Mesothelial cell of epicardium (in vitro differentiated cells): ENCODE measurements at places on chromosomes 5 and 9.

GRCh38 chr9:31065691-31066090 lies 1318.8 kb upstream of the ACO1 start:
- DNase-seq, result no peak

DNA sequence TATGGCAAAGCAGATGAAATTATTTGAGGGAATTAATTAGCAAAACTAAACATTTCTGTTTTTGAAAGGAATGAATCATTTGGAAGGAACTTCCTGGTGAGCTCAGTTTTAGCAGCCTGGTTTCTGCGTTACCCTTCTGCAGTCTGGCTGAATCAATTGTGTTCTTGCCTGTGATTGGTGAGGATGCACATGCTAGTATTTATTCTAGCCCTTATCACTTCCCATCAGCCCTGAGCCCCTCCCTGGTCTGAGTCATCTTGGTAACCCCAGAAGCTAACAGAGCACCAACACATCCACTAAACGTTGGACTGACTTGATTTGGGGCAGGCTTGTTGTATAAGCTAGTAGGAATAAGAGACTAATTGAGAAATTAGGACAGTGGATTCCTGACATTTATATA lies 6.6 kb downstream of the TJP2 start:
- DNase-seq, result no peak

DNA sequence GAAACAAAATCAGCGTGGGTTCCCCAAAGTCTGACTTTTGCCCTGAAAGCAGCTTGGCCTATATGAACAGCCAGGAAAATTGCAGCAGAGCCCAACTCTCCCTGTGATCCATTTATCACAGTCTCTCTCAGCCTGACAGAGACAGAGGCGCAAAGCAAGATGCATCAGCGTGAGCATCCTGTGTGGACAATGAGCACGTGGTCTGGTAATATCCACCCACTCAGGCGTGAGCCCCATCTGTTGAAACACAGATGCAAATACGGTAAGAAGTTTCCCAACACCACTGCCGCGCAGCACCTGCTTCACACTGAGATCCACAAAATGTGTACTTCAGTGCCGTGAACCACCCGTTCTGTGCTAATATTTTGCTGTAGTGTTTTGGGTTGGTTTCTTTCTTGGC lies 114.6 kb downstream of the MRPL36 start:
- no peak for DNase-seq

DNA sequence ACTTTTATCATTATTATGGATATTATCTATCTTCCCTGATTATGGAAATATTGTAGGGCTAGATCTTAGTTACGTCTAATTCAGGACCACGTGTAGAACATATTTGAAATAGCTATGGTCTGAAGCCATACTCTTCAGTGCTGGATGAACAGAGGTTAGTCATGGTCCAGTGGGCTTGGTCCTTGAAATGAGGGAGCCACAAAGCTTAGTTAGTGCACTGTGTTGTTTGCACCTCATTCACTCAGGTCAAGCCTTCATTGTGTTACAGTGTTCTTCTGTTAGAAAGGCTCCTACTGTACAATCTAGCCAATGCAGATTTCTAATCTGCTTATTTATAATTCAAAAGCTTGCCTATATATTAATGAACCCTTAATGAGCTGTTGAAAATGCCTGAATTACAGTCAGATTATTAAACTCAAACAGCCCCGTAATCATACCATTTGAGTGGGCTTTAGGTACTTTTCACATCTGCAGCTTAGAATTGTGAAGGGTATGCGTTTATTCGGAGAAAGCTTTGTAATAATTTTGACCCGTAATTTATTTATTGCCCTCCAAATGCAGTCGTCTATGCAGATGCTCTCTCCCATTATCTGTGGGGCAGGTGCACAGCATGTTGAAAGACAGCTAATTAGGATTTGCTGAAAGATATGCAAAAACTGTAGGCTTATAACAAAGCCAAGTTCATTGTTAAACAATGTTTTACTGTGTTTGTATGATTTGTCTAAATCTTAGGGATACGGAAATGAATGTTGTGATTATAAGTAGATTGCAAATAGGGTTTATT lies 164.9 kb downstream of the PBX3 start:
- DNase-seq, result no peak

- no peak for DNase-seq
Measured at GRCh38 chr9:96378187-96378586, 5.3 kb downstream of the SLC35D2 start.

- no peak for DNase-seq
Measured at GRCh38 chr5:150142959-150143349, 12.7 kb downstream of the PDGFRB start.

- DNase-seq, result no peak
Measured at GRCh38 chr5:76690037-76690679, 25.8 kb upstream of the F2R start.

DNA sequence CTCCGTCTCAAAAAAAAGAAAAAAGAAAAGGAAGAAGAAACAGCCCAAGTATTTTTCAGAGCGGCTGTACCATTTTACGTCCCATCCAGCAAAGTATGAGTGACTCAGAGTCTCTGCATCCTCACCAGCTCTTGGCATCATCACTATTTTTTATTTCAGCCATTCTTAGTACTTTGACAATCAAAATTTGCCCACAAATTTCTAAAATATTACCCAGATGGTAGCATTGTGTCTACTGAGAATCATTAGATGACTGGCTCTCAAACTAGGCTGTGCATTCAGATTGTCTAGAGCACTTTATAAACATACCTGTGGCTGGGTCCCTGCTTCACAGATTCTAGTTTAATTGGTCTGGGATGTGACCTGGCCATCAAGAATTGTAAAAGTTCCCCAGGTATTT lies 21.6 kb upstream of the MELK start:
- DNase-seq, result no peak

DNA sequence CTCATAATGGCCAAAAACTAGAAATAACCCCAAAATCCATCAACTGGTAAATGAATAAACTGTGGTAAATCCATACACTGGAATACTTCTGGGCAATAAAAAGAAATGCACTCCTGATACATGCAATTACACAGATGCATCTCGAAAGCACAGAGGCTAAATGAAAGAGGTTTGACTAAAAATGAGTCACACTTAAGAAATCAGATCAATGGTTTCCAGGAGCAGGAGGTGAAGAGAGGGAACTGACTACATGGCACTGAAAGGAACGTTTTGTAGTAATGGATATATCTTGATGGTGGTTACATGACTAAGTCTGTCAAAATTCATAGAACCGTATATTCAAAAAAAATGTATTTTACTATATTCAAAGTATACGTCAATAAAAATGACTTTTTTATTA lies 42.4 kb downstream of the STRBP start:
- no peak for DNase-seq

GRCh38 chr5:39371367-39371635 lies 7.0 kb upstream of the C9 start:
- no peak for DNase-seq

DNA sequence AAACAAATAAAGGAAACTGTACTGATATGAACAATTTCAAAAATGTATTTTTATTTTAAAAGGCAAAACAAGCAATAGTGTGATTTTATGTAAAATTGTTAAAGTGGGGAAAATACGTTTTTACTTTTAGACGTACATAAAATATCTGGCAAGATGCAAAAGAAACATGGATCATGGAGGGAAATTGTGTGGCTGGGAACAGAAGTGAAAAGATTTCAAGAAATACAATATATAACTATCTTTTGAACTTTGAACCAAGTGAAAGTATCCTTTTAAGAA lies 1.5 kb upstream of the ZNF367 start:
- no peak for DNase-seq
